Natural killer cell (primary cell): ENCODE measurements at places on chromosomes 12 and 14. TPM values are rescaled to one million over a fixed set of nuclear protein-coding genes. Genes with fewer than 3 reads are reported as not detected.

FGD4 gene
- 2.1 TPM for total RNA-seq

KRT6C gene
- not detected for total RNA-seq

SLCO1B1 gene
- total RNA-seq = not detected

ETNK1 gene
- 85.2 TPM for total RNA-seq

SMIM41 gene
- not detected for total RNA-seq

FOXG1 gene
- total RNA-seq = not detected

ADAMTS20 gene
- not detected for total RNA-seq

ACVRL1 gene
- total RNA-seq = not detected

PPFIA2 gene
- total RNA-seq = not detected

RAD9B gene
- 0.91 TPM for total RNA-seq

KRT5 gene
- 0.40 TPM for total RNA-seq

GRIP1 gene
- 3.6 TPM for total RNA-seq

PUS7L gene
- 24.5 TPM for total RNA-seq

CFAP73 gene
- not detected for total RNA-seq

LBHD2 gene
- total RNA-seq = not detected

SLCO1A2 gene
- not detected for total RNA-seq

SLC4A8 gene
- total RNA-seq = 19.2 TPM

MANSC4 gene
- not detected for total RNA-seq

PLCZ1 gene
- total RNA-seq = not detected

C12orf60 gene
- 0.79 TPM for total RNA-seq

BDKRB2 gene
- total RNA-seq = not detected

LMNTD1 gene
- not detected for total RNA-seq

NCKAP5L gene
- 19.3 TPM for total RNA-seq

RILPL1 gene
- total RNA-seq = 2.7 TPM

TIMELESS gene
- total RNA-seq = 11.1 TPM

PDE3A gene
- total RNA-seq = 0.20 TPM

PRB2 gene
- not detected for total RNA-seq

SRSF9 gene
- total RNA-seq = 179 TPM

TAS2R13 gene
- 2.5 TPM for total RNA-seq

BCL11B gene
- total RNA-seq = 56.2 TPM

ALDH1L2 gene
- total RNA-seq = not detected

SYT10 gene
- not detected for total RNA-seq

PPM1A gene
- 119 TPM for total RNA-seq

RHEBL1 gene
- total RNA-seq = 11.6 TPM

PIANP gene
- not detected for total RNA-seq

CD69 gene
- total RNA-seq = 990 TPM

KIF26A gene
- total RNA-seq = not detected

FAM216A gene
- 3.8 TPM for total RNA-seq

GPR84 gene
- 4.9 TPM for total RNA-seq

PPP4R4 gene
- not detected for total RNA-seq

PEBP1 gene
- 41.4 TPM for total RNA-seq

POTEG gene
- total RNA-seq = not detected

LAG3 gene
- total RNA-seq = 7.6 TPM

GARIN6 gene
- not detected for total RNA-seq

SERPINA12 gene
- not detected for total RNA-seq

GABARAPL1 gene
- 157 TPM for total RNA-seq

COL2A1 gene
- not detected for total RNA-seq

SDR9C7 gene
- not detected for total RNA-seq

EXOC3L4 gene
- total RNA-seq = not detected

PZP gene
- not detected for total RNA-seq

IAPP gene
- total RNA-seq = not detected

PTPRR gene
- 1.3 TPM for total RNA-seq

CCDC59 gene
- total RNA-seq = 124 TPM

AMN gene
- 0.24 TPM for total RNA-seq

KIF5A gene
- total RNA-seq = 0.40 TPM

LRP1-AS gene
- not detected for total RNA-seq

MORN3 gene
- 4.4 TPM for total RNA-seq

CRIP1 gene
- 276 TPM for total RNA-seq

FAM90A1 gene
- 0.28 TPM for total RNA-seq
